ENCODE measurements at places on chromosomes 7 and 10.
A peak's percentile ranks its signal among the peaks of the same experiment; 100 is the strongest.

GRCh38 chr7:41637049-41637448, 65.8 kb downstream of the INHBA start:
- DNase-seq = no peak

DNA sequence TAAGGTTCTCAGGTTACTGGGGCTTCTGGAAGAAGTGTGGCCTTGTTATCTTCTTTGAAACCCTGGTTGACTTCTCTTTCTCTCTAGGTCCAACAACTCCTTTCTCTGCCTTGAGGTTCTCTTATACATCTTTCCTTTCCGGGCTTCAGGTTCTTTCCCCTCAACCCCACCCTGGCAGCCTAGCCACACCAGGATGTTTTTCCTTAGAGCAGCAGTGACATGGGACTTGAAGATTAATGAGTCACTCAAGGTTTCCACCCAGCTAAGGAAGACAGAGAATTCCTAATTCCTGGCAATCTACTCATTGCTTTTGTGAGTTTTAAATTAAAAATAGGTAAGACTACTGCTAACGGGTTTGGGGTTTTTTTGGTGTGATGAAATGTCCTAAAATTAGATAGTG, 121.8 kb upstream of the HPS1 start:
- no peak for DNase-seq

- peak; percentile 62 for DNase-seq
Measured at GRCh38 chr7:116588641-116589594, 64.1 kb downstream of the CAV1 start.

- DNase-seq = peak; percentile 48
Measured at GRCh38 chr7:83976302-83976701, 218.3 kb downstream of the SEMA3A start.

GRCh38 chr10:58651040-58651439, 138.4 kb downstream of the BICC1 start:
- DNase-seq = no peak

- no peak for DNase-seq
Measured at GRCh38 chr7:37212556-37212955, 236.1 kb downstream of the ELMO1 start.

DNA sequence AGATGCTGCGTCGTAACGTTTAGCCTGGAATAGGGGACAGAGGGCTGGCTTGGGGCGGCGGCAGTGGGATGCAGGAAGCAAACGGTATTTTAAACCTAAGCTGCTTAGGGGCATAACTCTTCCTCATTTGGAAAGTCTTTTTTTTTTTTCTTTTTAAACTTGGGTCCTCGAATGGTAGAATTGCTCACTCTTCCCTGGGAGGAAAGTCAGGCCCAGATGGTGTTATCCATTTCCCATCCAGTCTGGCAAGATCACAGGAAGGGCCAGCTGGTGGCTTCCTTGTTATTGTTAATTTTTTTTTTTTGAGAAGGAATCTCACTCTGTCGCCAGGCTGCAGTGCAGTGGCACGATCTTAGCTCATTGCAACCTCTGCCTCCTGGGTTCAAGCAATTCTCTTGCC, 56.6 kb downstream of the TMEM209 start:
- DNase-seq = no peak

DNA sequence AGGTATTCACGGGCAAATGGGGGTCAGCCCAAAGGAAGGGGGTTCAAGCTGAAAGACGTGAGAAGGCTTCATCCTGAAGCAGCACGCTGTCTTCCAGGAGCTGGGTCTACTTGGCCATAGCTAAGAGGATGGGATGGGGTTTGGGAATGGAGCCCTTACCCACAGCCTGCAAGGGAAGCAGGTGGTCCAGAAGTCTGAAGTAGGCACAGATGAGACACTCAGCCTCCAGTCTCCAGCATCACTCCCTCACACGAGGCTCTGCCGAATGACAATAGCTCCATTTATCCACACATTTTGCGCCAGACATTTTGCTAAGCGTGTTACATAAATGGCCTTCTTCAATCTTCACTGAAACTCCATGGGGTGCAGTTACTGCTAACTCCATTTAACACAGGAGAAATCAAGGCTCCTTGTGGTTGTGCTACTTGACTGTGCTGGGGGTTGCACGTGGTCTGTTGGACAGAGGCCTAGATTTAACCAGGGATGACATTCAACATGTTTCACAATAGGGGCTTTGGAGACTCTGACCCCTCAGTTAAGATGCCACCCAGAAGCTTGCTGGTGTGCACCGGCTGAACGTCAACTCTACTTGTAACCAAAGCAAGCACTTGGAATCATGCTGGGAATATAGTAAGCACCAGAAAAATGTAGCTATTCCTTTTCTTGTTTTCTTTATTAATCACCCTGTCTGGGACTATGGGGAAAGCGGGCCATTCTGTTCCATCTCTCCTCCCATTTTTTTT, 85.3 kb downstream of the FAM241B start:
- DNase-seq = no peak

GRCh38 chr7:29516491-29516890, 47.1 kb upstream of the PRR15 start:
- DNase-seq = no peak

- DNase-seq = no peak
Measured at GRCh38 chr7:105591522-105591921, 10.2 kb upstream of the EFCAB10 start.

- no peak for DNase-seq
Measured at GRCh38 chr10:126585249-126586017, 85.1 kb downstream of the C10orf90 start.

GRCh38 chr10:5811387-5811821, 1.8 kb downstream of the GDI2 start:
- peak; percentile 31 for DNase-seq
